ENCODE measurements at places on chromosomes 5 and 9.

GRCh38 chr9:35863583-35863982 lies 6.6 kb downstream of the OR13J1 start:
- no peak for DNase-seq

DNA sequence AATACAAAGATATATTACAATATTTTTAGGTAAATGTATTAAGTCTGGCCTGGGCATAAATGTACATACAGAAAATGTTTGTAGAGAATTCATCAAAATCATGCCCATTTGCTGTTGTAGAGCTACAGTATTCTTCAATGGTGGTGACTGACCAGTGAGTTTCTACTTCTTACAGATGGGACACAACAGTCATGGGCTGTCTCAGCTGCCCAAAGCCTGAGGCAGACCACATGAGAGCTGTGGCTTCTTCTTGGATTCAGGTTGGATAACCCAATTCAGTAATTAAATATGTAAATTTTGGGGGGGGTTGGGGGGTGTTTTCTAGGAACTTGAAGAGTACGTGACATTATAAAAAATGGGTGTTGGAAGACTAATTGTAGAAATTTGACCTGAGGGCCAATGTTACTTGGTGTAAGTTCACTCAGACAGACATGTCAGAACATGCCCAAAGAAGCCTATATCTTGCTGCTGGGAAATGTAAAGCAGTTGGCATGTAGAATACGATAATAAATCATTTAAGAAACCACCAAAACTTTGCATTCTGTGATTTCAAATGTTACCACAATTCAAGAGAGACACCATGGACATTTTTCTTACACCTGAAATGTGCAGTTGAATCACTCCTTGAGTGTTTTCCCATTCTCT lies 17.9 kb downstream of the STARD4 start:
- no peak for DNase-seq

DNA sequence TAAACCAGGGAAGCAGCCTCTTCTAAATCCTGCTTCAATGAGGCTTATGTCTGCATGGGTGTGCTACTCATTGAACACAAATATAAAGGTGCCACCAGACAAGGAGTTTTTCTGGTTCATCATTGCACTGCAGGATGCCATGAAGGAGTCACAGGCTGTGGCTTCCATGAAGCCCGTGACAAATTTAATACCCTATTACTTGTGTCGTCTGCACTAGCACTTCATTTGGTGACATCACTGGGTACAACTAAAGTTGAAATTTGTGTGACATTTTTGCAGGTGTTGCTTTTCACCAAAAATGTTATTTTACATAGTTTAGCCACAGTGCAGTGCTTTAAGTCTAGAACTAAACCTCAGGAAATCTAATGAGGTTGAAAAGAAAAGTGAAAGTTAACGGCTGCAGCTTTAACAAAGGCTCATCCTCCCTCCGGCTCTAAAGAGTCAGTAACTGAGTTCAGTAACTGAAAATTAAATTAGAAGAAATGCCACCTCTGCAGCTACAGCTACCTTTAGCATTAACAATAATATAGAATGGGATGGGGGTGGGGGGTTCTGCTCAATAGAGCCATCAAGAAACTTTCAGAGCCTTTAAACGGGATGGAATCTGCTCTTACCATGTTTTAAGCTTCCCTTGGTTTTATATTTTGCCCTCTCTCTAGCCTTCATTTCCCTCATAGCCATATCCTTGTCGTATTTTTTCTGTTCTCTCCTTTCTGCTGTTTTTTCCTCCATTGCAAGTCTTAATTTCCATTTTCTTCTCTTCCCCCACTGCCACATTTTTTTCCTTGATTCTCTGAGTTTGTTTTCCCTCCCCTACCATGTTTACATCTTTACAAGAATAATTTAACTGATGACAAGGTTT lies 233.8 kb upstream of the TMEM161B start:
- DNase-seq, result peak; percentile 61

DNA sequence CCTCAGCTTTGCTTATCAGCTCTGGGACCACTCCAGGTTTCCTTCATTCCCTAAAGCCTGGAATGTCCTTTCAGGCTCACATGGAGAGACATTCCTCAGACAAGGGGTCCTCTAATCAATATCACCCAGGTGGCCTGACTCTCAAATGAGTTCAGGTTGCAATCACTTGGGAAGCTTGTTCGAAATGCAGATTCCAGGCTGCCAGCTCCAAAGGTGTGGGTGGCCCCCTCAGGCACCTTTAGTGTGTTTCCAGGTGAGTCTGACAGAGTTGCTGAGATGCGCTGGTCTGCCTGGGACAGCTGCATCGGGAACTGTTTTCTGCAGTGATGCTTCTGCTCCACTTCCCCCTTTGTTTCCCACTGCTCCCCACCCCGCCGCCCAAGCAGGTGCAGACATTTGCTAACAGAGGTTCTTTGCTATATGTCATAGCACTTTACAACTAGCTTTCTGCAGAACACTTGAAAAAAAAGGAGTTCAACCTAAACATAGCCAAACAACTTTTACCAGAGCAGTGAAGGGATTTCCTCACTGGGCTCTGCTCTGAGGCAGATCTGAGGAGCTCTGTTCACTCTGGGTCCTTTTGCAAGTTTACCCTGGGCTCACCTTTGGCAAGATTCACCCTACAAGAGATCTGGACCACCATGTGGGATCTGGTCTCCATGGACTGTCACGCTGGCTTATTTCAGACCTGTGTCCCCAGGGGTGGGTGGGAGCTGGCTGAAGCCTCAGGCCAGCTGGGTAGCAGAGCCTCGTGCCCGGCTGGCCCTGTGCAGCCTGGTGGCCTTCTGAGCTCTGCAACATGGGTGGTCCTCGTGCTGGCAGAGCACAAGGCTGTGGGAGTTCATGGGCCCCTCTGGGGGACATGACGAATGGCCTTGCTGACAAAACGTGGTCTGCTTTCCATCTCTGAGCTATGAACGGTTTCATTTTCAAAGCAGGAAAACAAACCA lies 539.6 kb downstream of the CCDC171 start:
- DNase-seq, result no peak

DNA sequence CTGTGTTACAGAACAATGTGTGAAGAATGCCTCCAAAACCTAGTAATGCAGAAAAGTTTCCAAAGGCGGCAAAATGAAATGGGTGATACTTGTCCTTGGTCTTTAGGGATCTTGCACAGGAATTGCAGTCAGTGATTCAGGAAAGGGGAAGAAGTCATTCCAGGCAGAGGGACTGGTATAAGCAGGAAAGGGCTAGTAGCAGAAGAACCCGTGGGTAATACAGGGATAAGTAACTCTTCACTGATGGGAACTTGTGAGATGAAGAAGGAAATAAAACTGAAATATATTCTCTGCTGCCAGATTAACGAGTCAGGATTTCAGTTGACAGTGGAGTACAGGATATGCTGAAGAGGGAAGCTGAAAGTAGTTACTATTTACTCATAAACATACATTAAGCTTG lies 1.2 kb downstream of the SRFBP1 start:
- no peak for DNase-seq

DNA sequence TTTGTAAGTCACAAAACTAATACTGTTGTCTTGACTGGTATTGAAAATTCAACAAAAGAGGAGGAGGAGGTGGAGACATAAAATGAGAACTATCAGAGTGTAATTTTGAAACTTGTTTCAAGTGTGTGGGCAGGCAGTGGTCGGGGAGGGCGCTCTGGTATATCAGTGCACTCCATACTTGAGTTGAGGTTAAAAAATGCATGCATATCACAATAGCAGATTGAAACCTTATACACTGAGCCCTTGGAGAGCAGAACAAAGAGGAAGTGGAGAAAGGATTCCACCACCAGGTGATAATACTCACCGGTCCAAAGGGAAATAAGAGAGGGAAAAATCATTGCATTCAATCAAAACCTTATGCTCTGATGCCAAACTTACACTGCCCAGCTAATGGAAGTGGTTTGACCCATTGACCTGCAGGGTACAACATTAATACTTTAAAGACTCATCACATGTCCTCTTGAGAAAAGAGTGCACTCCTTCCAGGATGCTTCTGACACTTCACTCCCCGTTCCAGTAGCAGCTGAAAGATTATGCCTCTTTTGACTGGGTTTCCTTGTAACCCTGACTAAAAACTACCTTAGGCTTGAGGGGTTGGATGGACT lies 79.5 kb upstream of the FAM169A start:
- DNase-seq, result no peak

- DNase-seq, result no peak
Measured at GRCh38 chr5:10331341-10331796, 22.1 kb upstream of the MARCHF6 start.

DNA sequence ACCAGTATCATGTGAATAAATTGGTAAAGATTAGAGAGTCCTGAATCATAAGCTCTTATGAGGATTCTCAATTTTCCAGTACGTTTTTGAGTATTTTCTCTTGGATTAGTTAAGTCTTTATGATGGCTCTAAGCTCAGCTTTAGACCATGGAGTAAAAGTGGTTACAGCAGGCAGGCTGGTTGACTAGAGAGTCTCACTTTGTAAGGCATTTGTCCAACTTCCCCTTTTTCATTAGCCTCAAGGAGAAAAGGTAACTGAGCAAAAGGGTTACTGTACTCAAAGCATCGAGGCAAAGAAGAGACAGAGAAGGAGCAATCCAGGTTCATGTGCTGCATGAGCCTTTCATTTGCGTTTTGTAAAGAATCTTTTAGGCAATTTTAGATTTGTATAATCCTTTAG lies 8.5 kb downstream of the NOP16 start:
- peak; percentile 51 for DNase-seq

GRCh38 chr9:4657426-4658159 lies 4.5 kb upstream of the PLPP6 start:
- DNase-seq, result no peak

GRCh38 chr9:91558879-91559278 lies 135.2 kb upstream of the NFIL3 start:
- DNase-seq, result no peak

Data from OCI-LY7 (cell line).